Putamen (tissue), 1 donor: ENCODE measurements at places on chromosomes 4 and X.

- DNase-seq, result peak; percentile 76
These were observed 125.4 kb downstream of the PDLIM5 start for GRCh38 chr4:94577136-94577535.

- DNase-seq, result peak; percentile 38
These were observed 38.5 kb upstream of the TAPT1 start for GRCh38 chr4:16264798-16265197.

GRCh38 chr4:52979020-52979419, 116.9 kb downstream of the RASL11B start:
- DNase-seq, result no peak

DNA sequence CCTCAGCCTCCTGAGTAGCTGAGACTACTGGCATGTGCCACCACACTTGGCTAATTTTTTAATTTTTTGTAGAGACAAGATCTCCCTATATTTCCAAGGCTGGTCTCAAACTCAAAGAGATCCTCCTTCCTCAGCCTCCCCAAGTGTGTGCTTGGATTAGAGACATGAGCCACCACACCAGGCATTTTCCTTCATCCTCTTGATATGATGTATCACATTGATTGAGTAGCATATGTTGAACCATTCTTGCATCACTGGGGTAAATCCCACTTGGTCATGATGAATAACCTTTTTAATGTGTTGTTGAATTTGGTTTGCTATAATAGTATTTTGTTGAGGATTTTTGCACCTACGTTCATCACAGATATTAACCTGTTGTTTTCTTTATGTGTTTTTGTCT, 24.2 kb upstream of the PPM1K start:
- DNase-seq, result no peak

DNA sequence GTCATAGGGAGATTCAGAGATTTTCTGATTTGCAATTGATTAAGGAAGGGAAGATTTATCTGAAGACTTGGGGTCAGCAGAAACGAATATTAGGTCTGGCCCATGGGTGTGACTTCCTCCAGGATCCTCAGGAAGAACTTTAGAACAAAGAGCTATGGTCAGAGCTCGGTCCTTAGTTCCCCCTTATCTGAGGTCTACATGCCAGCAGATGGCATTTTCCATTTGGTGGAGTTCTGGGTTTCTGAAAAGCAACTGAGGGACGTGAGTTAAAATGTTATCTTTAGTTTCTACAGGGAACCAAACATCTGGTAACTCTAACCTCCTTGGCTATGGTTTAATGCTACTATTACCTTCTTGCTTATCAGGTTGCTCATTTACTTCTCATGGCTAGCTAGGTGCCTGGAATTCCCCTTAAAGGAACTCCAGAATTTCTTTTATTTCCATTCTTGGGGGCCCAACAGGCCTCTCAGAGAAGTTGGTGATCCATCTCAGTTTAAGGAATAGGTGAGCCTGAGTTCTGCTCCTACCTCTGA, 40.7 kb downstream of the KLF3 start:
- DNase-seq, result no peak

DNA sequence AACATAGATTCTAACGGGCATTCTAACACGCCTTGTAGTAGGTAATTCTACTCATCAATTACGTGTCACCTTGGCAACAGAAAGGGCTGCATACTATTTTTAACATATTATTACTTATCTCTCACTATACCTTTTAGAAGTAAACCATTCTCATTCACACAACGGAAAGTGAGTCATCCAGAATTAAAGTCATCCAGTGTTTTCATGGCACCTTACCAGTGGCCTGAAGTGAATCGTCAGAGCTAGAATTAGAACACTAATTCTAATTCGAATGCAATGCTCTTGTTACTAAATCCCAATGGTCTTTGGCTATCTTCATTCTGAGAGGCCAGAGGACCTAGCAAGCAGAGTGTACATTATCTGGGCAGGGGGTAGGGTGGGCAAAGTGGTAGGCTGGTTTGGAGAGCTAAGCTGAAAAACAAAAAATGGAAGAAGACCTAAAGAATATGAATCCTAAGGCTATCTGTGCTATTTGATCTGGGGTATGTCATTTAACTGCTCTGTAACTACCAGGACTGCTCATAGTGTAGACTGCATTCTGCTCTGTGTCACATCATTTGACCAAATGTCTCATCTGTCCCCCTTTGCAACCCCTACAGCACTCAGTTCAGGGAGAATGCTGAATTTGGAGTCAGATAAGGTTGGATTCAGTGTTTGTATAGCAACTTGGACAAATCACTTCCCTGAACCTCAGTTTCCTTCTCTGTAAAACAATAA, 96.5 kb downstream of the HDAC8 start:
- no peak for DNase-seq

GRCh38 chr4:10690185-10690907, 5.8 kb upstream of the CLNK start:
- no peak for DNase-seq

GRCh38 chr4:6529021-6529420, 46.0 kb upstream of the MAN2B2 start:
- no peak for DNase-seq

GRCh38 chrX:155071694-155072280, 479 bp downstream of the BRCC3 start:
- no peak for DNase-seq

DNA sequence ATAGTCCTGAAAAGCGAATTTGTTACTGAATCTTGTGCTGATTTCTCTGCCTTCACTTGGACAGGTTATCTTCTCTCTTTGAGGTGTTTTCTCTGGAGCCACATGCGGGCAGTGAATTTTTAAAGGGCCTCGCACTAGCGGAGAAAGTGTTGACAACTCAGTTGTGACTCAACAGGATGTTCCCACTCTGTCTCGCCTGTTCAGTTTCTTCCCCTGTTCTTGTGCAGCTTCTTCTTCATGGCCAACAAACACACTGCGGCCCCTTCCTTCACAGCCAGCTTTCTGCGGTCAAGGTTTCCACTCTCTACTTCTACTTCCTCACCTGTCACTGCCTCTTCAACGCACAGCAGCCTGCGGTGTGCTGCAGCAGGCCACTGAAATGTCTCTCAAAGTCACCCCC, 1.1 kb upstream of the SHROOM4 start:
- DNase-seq, result no peak

- DNase-seq, result no peak
These were observed 205.5 kb downstream of the PPP3CA start for GRCh38 chr4:101141855-101142254.

DNA sequence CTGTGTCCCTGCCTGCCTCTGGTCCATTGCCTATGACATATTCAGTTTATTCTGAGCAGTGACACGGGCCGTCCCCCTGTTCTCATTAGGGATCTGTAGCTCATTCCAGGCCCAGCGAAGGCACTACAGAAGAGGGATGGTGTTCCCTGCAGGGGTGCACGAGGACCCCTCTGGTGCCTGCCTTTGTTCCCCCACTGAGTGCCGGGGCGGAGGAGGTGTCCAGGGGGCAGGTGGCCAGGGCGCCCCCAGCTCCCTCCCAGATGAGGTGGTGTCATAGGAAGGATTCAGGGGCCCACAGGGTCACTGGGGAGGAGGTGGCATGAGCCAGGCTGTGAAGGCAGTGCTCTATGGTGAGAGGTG, 61.0 kb downstream of the SORCS2 start:
- DNase-seq, result no peak

GRCh38 chrX:140180585-140180984, 215.3 kb upstream of the CXorf66 start:
- DNase-seq, result no peak

- DNase-seq, result no peak
These were observed 417.2 kb downstream of the CFAP47 start for GRCh38 chrX:36336751-36337150.
